Activated CD4-positive, alpha-beta T cell treated with anti-CD3 and anti-CD28 coated beads, Interleukin-2, amount 10 ng/mL, durations not matched to agents 7 days and 5 days (primary cell): ENCODE measurements at places on chromosomes 7 and 10. TPM values are rescaled to one million over a fixed set of nuclear protein-coding genes. Genes with fewer than 3 reads are reported as not detected.

- DNase-seq: no peak
- no peak overlapping the region for H3K27ac ChIP-seq
- no peak overlapping the region for H3K4me3 ChIP-seq
- H3K36me3 ChIP-seq: peaks cover 2% of the 10 kb centered on the region
- peaks cover 1% of the 10 kb centered on the region for H3K27me3 ChIP-seq
Measured at GRCh38 chr10:46098386-46098785, 52.3 kb upstream of the MSMB start.

- no peaks in the 10 kb centered on the region for H3K36me3 ChIP-seq
- H3K4me1 ChIP-seq: no peaks in the 10 kb centered on the region
- no peak overlapping the region for H3K27ac ChIP-seq
- no peak for DNase-seq
- H3K4me3 ChIP-seq: no peak overlapping the region
Measured at GRCh38 chr7:13442226-13442625, 547.2 kb downstream of the ETV1 start.

GRCh38 chr10:110216942-110217661 is 9.7 kb downstream of the MXI1 start:
- no peaks in the 10 kb centered on the region for H3K27me3 ChIP-seq
- H3K4me1 ChIP-seq: peaks cover 83% of the 10 kb centered on the region
- no peak for DNase-seq
- no peak overlapping the region for H3K4me3 ChIP-seq
- H3K27ac ChIP-seq: no peak overlapping the region

- no peaks in the 10 kb centered on the region for H3K4me1 ChIP-seq
- no peak overlapping the region for H3K27ac ChIP-seq
- no peaks in the 10 kb centered on the region for H3K27me3 ChIP-seq
- no peak for DNase-seq
- no peaks in the 10 kb centered on the region for H3K36me3 ChIP-seq
- no peak overlapping the region for H3K4me3 ChIP-seq
Measured at GRCh38 chr7:121909716-121910345, 36.9 kb downstream of the PTPRZ1 start.

GRCh38 chr7:31253532-31253931 is 87.0 kb downstream of the NEUROD6 start:
- no peaks in the 10 kb centered on the region for H3K4me1 ChIP-seq
- no peak for DNase-seq
- no peak overlapping the region for H3K27ac ChIP-seq
- H3K36me3 ChIP-seq: no peaks in the 10 kb centered on the region

DNA sequence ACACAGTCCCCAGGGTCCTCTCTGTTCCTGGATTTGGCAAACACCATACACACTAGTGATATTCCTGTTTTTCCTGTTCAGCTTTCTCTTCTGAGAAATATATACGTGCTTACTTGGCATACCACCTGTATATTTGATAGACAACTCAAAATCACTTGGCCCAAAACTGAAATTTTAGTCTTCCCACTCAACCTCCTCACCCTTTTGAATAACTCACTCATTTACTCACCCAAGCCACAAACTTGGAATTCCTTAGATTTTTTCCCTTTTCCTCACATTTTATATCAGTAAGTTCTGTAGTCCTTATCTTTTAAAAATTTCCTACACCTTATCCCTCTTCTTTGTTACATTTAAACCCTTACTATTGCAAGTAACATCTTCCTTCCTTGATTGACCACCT is 143.4 kb downstream of the PPP1R3A start:
- no peak overlapping the region for H3K27ac ChIP-seq
- no peaks in the 10 kb centered on the region for H3K27me3 ChIP-seq
- H3K4me1 ChIP-seq: no peaks in the 10 kb centered on the region
- no peak overlapping the region for H3K4me3 ChIP-seq
- DNase-seq: no peak
- no peaks in the 10 kb centered on the region for H3K36me3 ChIP-seq

DNA sequence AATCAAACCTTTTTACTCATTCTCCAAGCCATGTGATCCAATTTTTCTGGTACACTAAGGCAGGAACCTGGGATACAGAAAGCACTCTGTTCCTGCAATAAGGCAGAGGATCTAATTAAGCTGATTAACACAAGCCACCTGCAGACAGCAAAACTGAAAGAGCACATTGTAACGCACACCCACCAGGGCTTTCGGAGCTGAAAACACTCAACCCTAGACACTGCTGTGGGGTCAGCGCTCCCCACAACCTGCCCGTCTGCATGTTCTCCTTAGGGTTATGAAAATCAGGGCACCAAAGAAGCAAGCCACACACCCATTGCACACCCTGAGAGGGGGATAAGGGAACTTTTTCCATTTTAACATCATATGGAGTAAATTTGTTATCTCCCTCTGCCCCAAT is 1022.2 kb upstream of the LRRTM3 start:
- no peak overlapping the region for H3K4me3 ChIP-seq
- no peaks in the 10 kb centered on the region for H3K36me3 ChIP-seq
- no peaks in the 10 kb centered on the region for H3K27me3 ChIP-seq
- no peak for DNase-seq

GRCh38 chr10:7666253-7667023 is at the start of gene ITIH5:
Gene ITIH5 (minus strand): TSS chr10:7666966. CDS start chr10:7666892, 74 bp downstream.
- no peaks in the 10 kb centered on the region for H3K36me3 ChIP-seq
- no peak within 1 kb of the TSS for H3K27ac ChIP-seq
- DNase-seq: no peak
- H3K4me3 ChIP-seq: peak within 1 kb of the TSS; percentile 47
- H3K4me1 ChIP-seq: peaks cover 11% of the 10 kb centered on the region

The SDK1 gene
- total RNA-seq: 0.17 TPM

The ITPRID1 gene
- not detected for total RNA-seq

The FAS gene
- total RNA-seq: 65.1 TPM

The TRIM73 gene
- total RNA-seq: 12.4 TPM
